ENCODE measurements at places on chromosomes 1 and 21.
A peak's percentile ranks its signal among the peaks of the same experiment; 100 is the strongest.

GRCh38 chr1:202291001-202291400, 50.7 kb downstream of the UBE2T start:
- no peak for DNase-seq

DNA sequence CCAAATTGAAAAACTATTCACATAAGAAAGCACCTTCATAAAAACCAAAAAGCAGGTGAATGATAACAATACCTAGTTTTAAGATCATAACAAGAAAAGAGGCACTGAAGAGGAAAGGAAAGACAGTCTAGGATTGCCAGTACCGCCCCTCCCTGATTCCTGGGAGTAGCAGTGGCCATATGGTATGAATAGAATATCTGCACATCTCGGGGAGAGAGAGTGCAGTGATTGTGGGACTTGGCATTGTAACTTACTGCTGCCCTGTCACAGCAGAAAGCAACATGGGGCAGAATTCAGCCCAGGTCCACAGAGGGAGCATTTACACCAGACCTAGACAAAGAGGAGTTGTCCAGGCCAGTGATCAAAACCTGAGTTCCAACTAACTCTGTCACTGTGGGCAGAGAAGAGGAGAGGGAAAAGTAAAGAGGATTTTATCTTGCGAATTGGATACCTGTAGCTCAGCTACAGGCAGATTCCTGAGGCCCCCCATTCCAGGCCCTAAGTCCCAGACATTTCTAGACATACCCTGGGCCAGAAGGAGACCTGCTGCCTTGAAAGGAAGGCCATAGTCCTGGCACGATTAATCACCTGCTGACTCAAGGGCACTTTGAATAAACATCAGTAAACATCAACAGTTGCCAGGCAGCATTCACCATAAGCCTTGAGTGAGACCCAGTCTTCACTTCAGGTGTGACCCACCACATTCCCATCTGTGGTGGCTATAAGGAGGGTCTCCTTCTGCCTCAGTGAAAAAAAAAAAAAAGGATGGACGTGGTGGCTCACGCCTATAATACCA, 397.5 kb downstream of the TGFB2 start:
- DNase-seq: no peak

DNA sequence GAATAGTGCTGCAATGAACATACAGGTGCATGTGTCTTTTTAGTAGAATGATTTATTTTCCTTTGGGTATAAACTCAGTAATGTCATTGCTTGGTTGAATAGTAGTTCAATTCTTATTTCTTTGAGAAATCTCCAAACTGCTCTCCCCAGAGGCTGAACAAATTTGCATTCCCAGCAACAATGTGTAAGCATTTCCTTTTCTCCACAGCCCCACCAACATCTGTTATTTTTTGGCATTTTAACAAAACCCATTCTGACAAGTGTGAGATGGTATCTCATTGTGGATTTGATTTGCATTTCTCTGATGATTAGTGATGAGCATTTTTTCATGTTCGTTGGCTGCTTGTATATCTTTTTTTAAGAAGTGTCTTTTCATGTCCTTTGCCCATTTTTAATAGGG, 21.9 kb upstream of the EEIG2 start:
- no peak for DNase-seq

GRCh38 chr1:111222308-111223125, 5.0 kb upstream of the CHI3L2 start:
- DNase-seq: peak; percentile 55

- DNase-seq: no peak
Observed at GRCh38 chr1:70719154-70719553, 308.1 kb downstream of the CTH start.

- no peak for DNase-seq
Observed at GRCh38 chr21:46155514-46156377, at the start of gene FTCD. FTCD (minus strand) TSS chr21:46155579; CDS start chr21:46155523, 56 bp downstream.

GRCh38 chr1:203405703-203406438, 54.9 kb upstream of the FMOD start:
- no peak for DNase-seq

DNA sequence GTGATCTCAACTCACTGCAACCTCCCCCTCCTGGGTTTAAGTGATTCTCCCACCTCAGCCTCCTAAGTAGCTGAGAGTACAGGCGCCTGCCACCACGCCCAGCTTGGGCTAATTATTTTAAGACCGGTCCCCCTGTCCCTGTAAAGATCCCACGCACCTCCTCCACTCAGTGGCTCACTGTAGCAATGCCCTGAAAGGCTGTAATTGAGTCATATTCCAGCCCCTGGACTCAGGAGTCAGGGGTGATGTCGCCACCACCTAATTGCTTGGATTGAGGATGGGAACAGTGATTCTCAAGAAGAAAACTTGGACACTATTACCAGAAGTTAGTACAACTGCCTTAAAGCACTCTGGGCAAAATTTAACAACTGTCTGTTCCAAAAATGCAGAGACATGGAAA, 3.1 kb upstream of the EDARADD start:
- DNase-seq: no peak

- no peak for DNase-seq
Observed at GRCh38 chr1:218408942-218409341, 63.8 kb downstream of the TGFB2 start.

DNA sequence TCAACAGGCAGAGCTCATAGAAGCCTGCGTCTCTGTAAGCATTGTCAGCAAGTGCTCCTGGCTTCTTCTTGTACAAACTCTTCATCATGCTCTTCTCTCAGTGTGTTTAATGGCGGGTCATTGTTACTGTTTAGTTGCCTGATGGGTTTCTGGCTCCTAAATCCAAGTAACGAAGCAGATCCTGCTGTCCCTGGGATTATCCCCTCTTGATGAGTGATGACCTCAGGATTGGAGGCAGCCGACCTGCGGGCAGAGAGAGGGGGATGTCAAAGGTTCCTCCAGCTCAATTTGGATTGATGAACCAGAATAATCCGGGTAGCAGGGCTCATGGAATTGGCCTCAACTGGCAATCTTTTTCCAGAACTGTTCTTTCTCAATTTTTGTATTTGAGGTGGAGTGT, 66.1 kb upstream of the BARHL2 start:
- no peak for DNase-seq

DNA sequence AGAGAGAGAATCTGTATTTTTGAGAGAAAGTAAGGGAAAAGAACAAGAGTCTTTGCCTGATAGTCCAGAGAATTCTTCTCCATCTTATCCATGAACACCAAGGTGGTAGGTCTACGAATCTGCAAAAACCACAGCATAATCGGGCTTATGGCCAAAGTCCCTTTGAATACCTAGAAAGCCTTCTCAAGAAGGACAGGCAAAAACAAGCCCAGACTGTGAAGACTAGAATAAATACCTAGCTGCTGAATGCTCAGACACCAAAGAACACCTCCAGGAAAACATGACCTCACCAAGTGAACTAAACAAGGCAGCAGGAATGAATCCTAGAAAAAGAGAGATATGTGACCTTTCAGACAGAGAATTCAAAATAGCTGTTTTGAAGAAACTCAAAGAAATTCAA, 79.2 kb downstream of the HFM1 start:
- DNase-seq: no peak

DNA sequence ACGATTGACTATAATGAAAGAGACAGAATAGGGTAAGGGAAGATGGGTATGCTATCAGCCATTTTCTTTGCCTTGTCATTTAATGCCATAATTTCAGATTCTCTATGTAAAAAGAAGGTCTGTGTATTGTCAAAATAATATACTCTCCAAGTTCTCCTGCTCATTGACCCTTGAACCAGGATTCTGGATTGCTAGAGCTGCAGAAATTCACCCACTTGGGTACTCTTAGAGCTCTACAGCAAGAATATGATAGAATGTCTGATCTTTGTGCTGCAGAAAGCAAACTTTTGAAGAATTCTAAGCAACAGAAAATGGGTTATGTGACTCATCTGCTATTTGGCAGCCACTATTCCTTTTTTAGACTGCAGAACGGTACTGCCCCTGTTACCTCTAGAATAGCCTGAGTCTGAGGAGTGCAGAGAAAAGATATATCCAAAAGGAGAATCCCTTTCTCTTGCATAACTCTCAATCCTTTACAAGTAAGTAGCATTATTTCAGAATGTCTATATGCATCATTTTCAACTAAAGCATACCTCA, 78.2 kb upstream of the TENT5C start:
- peak; percentile 6 for DNase-seq

DNA sequence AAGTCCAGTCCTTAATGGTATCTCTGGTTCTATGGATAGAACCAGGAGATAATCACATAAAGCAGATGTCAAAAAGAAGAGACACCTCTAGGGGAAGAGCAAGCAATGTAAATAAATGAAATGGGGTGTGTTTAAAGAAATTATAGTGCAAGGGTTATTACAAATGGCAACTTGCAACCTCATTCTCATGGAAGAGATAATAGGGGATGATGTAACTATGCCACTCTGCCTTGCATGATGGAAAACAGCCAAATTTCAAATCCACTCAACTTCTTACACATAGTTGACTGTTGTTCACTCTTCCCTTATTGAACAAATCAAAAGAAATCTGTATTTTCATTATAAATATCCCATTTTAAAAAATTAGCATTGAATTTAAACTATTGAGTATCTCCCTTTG, 274.0 kb upstream of the TMPRSS15 start:
- DNase-seq: no peak

DNA sequence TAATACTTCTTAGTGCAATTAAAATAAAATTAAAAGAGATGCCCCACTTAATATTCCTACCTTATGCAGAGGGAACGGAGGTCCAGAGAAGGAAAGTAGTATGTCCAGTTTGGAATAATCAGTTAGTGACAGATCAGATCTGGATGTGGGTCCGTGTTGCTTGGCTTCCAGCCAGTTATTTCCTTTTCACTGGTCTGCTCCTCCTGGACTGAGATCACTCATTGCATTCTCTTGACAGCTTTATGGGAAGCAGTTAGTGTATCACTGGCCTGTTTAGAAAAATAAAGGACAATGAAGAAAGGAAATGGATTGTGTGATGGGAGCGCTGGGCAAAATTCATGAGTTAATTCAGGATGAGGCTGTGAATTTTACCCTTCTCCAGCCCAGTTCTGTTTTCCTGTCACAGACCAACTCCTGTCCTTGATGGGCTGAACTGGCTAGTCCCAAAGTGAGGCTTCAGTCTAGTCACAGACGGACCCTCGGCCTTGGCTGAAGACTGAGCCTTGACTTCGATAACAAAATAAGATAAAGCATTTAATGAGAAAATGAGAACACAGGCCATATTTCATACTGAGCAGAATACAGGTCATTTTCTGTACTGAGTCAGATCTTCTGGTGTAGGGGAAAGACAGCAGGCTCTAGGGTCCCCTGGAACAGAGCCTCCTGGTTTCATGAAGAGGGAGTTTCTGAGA, 85.2 kb upstream of the TRABD2B start:
- no peak for DNase-seq

- DNase-seq: peak; percentile 78
Observed at GRCh38 chr1:234699795-234700665, 90.1 kb upstream of the IRF2BP2 start.

Measured in fibroblast of skin of scalp (primary cell).